ENCODE measurements at places on chromosomes 11 and 22. TPM values are rescaled to one million over a fixed set of nuclear protein-coding genes. Genes with fewer than 3 reads are reported as not detected.

ZP1 gene
- not detected for total RNA-seq

CCDC188 gene
- 0.84 TPM for total RNA-seq

ALDH3B2 gene
- total RNA-seq = not detected

MUC15 gene
- not detected for total RNA-seq

CHCHD10 gene
- 6.4 TPM for total RNA-seq

DNA sequence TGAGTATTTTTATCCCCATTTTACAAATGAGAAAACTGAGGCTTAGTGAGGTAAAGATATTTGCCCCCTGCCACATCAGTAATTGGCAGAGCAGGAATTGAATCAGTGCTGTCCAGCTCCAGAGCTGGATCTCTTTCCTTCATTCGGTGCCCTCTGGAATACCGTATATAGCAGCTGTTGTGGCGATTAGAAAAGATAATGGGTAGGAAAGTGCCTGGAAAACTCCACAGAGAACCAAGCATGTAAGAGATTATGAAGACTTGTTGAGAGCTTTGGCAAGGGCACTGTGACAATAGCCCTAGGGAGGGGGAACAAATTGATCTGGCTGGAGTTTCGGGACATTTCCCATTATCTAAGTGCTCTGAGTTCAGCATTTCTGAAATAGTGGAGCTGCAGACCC is 82.5 kb upstream of the TEAD1 start:
- no peak for DNase-seq

DNA sequence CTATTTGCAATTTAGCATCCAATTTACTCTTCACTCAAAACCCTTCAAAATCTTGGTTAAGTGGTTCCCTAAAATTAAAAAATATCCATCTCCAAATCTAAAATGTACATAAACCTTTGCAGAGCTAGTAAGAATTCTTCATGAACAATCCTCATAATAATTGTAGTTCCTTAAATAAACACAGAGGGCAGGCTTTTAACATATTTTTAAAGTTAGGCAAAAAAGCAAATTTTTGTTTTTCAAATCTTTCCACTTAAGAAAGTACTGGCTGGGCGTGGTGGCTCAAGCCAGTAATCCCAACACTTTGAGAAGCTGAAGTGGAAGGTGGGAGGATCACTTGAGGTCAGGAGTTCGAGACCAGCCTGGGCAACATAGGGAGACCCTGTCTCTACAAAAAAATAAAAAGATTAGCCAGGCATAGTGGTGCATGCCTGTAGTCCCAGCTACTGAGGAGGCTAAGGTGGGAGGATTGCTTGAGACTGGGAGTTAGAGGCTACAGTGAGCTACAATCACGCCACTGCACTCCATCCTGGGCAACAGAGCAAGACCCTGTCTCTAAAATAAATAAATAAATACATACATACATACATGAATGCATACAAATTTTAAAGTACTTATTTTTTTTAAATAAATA is 25.1 kb upstream of the PLAAT3 start:
- DNase-seq = no peak

DNA sequence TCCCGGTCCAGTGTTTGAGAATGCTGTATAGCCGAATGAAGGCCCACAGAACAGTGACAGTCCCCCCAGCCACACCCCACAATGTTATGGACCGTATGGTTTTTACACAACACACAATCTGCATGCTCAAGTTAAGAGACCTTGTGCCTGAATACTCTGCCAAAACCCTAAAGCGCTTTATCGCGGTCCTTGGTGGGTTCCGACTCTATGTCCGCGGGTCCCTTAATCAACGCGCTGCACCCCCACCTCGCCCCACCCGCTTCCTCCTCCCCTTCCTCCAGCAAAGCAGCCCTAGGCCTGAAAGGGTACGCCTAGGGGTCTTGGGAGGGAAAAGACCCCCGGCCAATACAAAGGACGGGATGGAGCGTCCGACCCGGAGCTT is 442 bp downstream of the COPB1 start:
- peak; percentile 24 for DNase-seq

Measured in SJSA1 (cell line).